NCI-H187 (cell line): ENCODE measurements at places on chromosomes 13 and 19.
A peak's percentile ranks its signal among the peaks of the same experiment; 100 is the strongest.

GRCh38 chr13:101706651-101707050 is 254.2 kb downstream of the ITGBL1 start:
- no peak for DNase-seq

GRCh38 chr19:31271306-31271911 is 77.8 kb downstream of the TSHZ3 start:
- no peak for DNase-seq

DNA sequence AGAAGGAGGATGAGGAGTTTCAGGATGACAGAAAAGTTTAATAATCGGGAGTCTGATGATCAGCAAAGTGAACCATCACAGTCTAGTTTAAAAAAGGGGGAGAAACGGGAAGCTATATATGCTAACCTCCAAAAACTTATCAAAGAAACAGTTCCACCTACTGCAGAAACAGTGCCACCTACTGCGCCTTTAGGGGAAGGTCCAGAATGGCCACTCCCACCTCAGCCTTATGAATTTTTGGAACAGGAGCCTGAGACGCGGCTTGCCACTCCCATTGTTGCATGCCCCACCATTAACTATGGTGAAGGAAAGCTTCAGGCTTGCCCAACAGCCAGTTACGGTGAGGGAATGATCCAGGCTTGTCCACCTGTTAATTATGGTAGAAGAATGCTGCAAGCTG is 929.0 kb downstream of the SLITRK6 start:
- no peak for DNase-seq

DNA sequence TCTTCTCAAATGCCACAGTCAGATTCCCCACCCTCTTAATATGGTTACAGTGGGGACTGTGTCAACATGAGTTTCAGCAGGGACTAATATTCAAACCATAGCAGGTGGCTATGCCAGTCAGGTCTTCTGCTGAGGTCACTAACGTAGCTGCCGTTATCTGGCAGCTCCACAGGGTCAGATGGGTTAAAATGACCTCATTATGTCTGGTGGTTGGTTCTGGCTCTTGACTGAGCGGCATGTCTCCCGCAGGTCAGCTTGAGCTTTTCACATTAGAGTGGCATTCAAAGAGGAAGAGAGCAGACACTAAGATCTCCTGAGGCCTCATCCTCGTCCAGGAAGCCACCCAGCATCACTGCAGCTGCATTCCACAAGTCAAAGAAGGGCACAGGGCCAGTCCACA is 21.4 kb upstream of the IPO5 start:
- DNase-seq, result no peak

GRCh38 chr13:67726979-67727378 is 496.8 kb upstream of the PCDH9 start:
- DNase-seq, result no peak

GRCh38 chr13:94544922-94545321 is 51.0 kb downstream of the TGDS start:
- no peak for DNase-seq

DNA sequence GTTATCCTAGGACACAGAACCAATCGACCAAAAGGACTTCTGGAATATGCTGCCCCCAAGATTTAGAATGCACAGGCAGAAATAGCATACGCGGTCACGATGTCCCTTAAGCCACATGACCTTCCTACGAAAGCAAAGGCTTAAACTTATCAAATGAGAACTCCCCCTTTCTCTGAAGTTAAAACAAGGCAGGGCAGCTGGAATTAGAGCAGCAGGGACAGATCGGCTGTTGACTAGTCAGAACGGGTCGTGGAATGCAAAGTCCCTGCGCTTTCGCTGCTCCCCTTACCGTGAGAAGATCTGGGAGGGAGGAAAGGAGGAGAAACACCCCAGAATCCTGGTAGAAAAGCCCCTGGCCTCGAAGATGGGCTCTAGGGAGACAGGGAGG is 799 bp upstream of the USPL1 start:
- peak; percentile 49 for DNase-seq

GRCh38 chr13:112444416-112445399 is 68.6 kb downstream of the SPACA7 start:
- DNase-seq, result no peak

DNA sequence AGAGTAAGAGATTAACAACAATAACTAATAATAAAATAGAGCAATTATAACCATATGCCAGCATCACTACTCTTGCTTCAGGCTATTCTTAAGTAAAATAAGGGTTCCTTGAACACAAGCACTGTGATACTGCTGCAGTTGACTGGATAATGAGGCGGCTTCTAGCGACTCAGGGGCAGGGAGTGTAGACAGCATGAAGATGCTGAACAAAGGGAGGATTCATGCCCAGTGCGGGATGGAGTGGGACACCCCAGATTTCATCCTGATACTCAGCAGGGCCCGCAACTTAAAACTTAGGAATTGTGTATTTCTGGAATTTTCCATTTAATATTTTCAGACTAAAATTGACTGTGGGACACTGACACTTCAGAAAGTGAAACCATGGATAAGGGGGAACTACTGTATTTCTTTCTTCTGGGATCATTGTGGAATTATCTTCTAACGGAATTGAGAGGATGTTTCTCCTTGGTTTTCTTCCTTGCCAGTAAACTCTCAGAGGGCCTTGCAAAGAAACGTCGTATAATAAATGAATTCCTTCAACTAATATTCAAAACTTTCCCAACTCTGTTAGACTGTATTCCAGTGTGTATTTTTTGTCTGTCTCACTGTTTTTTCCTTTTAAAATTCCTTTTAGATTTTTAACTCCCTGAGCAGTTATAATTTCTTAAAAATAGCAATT is 127.5 kb downstream of the B3GLCT start:
- no peak for DNase-seq

GRCh38 chr13:73622381-73622780 is 511.8 kb downstream of the KLF12 start:
- DNase-seq, result no peak
